ENCODE measurements at places on chromosomes 6 and 20. TPM values are rescaled to one million over a fixed set of nuclear protein-coding genes. Genes with fewer than 3 reads are reported as not detected.

DNA sequence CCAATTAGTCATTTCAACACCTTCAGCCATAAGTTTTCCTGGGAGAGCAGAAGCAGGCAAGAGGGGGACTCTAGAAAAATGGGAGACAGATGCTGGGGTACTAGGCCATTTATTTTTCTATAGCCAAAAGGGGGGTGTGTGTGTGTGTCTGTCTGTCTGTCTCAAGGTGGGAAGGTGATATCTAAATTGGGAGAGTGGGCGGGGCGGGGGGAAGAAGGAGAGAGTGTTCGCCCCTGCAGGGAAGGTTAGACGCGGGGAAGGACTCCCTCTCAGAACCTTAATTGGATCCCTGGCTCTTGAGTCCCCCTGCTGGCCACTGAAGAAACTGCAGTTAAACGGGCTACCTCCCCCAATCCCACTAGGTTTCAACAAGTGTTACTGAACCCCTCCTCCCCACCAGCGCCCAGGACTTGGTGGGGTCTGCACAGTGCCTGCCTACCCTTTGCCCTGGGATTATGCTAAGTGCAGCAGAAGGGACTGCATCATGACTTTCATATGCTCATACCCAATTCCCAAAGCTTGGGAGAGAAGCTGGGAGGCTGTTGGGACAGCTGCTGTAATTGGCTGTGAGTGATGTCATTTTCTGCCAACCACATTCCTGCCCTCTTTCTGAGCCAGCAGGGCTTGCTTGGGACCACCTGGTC lies 45.8 kb downstream of the FOXP4 start:
- no peak for DNase-seq

DNA sequence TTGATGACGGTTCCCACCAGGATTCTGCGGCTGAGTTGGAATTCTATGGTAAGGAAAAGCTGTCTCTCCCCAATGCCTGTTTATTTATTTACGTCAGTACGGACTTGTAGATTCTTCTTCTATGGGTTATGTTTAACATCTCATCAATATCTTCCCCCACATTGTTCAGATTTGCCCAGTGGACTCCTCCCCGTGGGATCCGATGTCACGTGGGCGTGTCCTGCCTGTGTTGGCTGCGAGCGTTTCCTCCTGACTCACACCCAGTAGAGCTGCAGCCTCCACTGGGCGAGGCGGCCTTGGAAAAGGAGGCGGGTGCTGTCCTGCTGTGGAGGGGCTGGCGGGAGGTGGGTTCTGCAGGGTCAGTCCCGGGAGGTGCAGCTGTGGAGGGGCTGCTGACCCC lies 46.8 kb upstream of the SLCO4A1 start:
- DNase-seq, result peak; percentile 30

- DNase-seq, result no peak
Observed at GRCh38 chr20:43508106-43508505, 609 bp downstream of the L3MBTL1 start.

- no peak for DNase-seq
Observed at GRCh38 chr20:10662151-10662550, 11.6 kb downstream of the JAG1 start.

- no peak for DNase-seq
Observed at GRCh38 chr6:112291161-112291762, 36.9 kb upstream of the LAMA4 start.

DNA sequence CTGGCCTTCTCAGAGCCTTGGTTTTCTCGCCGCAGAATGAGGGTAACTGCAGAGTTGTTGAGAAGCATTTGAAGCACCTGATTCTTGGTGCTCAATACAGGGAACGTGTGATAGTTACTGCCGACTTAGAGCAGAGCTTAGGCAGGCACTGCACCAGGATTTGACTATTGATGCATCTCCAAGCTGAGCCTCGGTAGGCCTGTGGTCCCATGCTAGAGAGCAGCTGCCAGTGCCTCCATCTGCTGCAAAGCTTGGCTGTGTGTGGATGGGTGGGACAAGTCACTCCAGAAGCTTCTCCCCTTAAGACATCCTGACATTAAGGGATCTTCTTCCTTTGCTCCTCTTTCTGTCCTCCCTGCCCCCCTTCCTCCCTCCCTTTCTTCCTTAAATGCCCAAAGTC lies 40.9 kb downstream of the FAM209B start:
- DNase-seq, result no peak

GABBR1 gene
- 8.8 TPM for total RNA-seq

TRAPPC3L gene
- 0.04 TPM for total RNA-seq
